Heart right ventricle (tissue), 16 donors: ENCODE measurements at places on chromosomes 2 and 18.

- no peaks in the 10 kb centered on the region for H3K4me1 ChIP-seq
- H3K36me3 ChIP-seq = no peaks in the 10 kb centered on the region
- no peaks in the 10 kb centered on the region for H3K27me3 ChIP-seq
- no peak overlapping the region for H3K27ac ChIP-seq
- H3K4me3 ChIP-seq = no peak overlapping the region
Observed at GRCh38 chr2:122300758-122301157, 545.3 kb downstream of the TSN start.

DNA sequence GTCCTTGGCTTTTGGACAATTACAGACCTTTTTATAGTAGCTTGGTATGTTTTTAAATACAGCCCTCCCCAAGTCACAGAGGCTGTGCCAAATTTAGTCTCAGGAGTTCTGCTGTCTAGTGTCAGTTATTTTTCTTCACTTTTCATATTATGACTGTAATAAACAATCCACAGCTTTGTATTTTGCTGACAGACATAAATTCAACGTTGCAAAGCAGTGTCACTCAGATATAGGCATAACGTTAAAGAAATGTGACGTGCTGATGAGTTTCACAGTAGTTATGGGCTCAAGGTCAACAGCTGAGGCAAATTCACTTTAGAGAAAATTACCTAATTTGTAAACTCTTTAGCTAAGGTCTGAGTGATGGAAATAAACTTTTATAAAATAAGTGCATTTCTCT is 151.6 kb downstream of the SATB2 start:
- no peaks in the 10 kb centered on the region for H3K4me1 ChIP-seq
- H3K36me3 ChIP-seq = no peaks in the 10 kb centered on the region
- DNase-seq = no peak
- no peak overlapping the region for H3K27ac ChIP-seq
- H3K27me3 ChIP-seq = no peaks in the 10 kb centered on the region

DNA sequence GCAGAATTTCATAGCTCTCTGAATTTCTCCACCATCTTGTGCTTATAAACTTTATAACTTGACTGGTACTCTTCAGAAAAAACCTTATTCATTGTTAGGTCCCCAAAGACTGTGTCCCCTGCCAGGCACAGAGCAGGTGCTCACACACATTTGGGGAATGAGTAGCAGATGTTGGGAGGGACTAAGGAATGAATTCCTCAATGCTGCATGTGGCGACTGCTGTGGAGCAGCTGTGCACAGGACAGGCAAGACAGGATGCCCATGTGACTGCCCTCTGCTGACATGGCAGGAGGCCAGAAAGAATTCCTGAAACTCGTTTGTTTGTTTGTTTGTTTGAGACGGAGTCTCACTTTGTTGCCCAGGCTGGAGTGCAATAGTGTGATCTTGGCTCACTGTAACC is 122.3 kb upstream of the ITGA6 start:
- H3K4me1 ChIP-seq = peaks cover 12% of the 10 kb centered on the region
- DNase-seq = no peak
- H3K27ac ChIP-seq = no peak overlapping the region
- no peaks in the 10 kb centered on the region for H3K36me3 ChIP-seq
- no peak overlapping the region for H3K4me3 ChIP-seq

DNA sequence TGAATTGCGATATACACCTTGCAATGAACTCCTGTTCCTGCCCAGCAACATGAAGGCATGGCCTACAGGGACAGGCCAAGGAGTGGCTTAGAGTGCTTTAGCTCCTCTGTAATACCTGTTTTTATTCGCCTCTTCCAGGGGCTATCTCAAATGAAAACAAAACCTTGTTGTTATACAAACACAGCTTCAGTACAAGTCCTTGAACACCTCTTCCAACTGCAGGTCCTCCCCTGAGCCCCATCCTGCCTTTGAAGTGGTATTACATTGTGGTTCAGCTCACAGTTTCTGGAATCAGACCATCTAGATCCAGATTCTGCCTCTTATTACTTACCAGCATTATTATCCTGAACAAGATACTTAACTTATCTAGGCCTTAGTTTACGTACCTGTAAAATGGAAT is 83.0 kb upstream of the HNRNPA3 start:
- no peak overlapping the region for H3K4me3 ChIP-seq
- no peaks in the 10 kb centered on the region for H3K27me3 ChIP-seq
- H3K36me3 ChIP-seq = no peaks in the 10 kb centered on the region
- H3K27ac ChIP-seq = no peak overlapping the region
- no peak for DNase-seq

DNA sequence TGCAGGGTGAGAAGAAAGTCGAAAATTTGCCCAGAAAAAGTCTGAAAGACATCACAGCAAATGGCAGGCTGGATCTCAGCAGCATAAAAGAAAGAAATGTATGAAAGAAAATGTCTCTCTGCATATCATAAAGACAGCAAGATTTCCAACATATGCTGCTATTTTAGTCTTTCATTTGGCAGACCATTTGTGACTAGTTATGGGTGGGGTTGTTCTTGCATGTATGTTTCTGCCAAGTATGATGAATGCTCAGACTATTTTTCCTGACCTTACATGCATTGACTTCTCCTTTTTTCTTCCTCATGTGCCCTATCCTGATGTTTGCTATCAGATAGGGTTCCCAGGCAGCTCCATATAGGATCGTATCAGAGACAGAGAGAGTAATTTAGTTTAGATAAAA is 58.5 kb upstream of the PARD3B start:
- no peaks in the 10 kb centered on the region for H3K36me3 ChIP-seq
- no peaks in the 10 kb centered on the region for H3K4me1 ChIP-seq
- H3K27ac ChIP-seq = no peak overlapping the region
- no peaks in the 10 kb centered on the region for H3K27me3 ChIP-seq
- H3K4me3 ChIP-seq = no peak overlapping the region
- DNase-seq = no peak

- no peak overlapping the region for H3K4me3 ChIP-seq
- no peak overlapping the region for H3K27ac ChIP-seq
- no peaks in the 10 kb centered on the region for H3K36me3 ChIP-seq
- H3K4me1 ChIP-seq = no peaks in the 10 kb centered on the region
Observed at GRCh38 chr2:51212374-51212773, 180.4 kb upstream of the NRXN1 start.

DNA sequence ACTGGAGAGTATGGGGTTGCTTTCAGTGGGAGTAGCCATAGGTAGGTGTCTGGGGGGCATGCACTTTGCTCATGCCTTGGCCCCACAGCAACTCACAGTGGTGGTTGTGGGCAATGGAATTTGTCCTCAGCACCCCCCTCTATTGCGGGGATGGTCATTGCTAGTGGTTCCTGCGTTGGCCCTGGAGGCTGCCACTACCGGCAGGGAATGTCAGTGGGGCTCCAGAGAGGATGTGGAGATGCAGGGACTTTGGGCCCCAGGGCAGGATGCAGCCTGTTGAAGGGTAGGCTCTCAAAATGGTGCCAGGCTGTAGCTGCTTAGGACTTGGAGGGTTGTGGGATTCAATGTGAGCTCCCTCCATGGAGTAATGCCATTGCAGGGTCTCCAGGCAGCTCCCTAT is 125.0 kb downstream of the XRCC5 start:
- H3K27ac ChIP-seq = no peak overlapping the region
- no peak overlapping the region for H3K4me3 ChIP-seq
- H3K27me3 ChIP-seq = no peaks in the 10 kb centered on the region
- H3K36me3 ChIP-seq = no peaks in the 10 kb centered on the region
- H3K4me1 ChIP-seq = no peaks in the 10 kb centered on the region
